ENCODE measurements at places on chromosomes 2 and 18.

DNA sequence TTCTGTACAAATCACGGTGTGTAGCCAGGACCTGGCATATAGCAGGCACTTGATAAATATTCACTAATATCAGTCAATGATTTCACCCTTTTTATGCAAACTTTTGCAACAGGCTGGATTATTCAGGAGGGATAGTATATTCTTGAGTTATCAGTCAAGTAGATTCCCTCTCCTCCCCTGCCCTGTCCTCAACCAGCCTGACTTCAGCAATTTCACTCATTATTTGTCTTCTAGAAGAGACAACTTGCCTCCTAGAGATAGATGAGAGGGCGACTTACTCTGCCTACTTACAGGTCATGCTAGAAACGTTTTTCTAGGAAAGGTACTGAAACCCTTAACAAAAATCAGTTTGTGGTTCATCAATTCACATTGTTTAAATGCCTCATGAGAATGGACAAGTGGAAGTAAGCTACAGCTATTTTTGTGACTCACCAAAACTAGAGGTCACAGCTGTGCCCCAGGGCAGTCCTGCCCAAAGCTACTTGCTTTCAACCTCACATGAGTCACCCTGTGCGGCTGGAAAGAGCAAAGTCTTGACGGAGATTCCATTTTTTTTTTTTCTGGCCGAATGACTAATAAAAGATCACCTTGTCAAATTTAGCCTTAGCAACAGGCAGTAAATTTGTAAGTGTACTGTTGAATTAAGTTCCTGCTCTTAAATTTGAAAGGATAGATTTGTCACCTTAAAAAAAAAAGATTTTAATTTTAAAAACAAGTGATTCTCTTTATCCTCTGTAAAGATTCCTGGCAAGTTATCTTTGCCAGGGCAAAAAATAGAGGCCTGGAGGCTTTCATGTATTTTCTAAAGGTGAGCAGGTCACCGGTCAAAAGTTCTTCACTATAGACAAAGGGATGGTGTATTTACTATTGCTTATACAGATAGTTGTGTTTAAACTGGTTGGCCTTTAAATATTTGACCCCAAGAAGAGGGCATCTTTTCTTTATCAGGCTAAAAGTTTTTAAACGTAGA lies 109.0 kb upstream of the SLC35G4 start:
- peak; percentile 98 for DNase-seq

DNA sequence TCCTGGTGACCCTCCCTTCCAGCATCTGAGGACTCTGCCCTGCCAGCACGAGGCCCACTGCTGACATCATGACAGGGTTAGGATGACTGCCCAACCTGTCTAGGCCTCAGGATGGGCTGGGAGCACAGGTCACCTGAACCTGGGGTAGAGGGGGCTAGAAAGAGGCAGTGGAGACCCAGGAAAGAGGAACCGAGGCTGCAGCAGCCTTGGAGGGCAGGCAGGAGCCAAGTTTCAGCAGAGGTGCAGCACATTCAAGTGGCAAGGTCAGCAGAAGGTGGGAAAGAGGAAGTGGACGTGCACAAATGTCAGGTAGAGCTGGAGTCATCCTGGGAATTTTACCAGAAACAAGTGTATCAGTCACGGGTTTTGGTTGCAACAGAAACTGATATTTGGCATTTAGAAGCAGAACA lies 13.6 kb upstream of the RAB10 start:
- DNase-seq: no peak

DNA sequence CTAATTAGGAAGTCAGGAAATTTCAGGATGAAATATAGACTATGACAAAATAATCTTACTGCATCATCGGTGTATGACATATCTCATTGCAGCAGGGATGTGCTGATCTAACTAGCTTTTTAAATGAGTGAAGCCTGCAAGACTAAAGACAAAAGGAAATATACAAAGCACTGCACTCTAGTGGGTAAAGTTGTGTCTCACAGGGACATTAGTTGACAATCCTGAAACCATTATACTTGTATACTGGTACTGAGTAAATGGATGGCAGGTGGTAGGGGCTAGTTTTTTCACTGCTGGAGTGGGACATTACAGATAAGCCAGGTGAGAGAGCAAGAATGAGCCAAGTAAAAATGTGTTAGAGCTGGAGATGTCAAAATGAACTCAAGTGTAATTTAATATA lies 317.5 kb upstream of the RAB6C start:
- no peak for DNase-seq

GRCh38 chr2:18684206-18685038 lies 95.1 kb upstream of the NT5C1B start:
- no peak for DNase-seq

DNA sequence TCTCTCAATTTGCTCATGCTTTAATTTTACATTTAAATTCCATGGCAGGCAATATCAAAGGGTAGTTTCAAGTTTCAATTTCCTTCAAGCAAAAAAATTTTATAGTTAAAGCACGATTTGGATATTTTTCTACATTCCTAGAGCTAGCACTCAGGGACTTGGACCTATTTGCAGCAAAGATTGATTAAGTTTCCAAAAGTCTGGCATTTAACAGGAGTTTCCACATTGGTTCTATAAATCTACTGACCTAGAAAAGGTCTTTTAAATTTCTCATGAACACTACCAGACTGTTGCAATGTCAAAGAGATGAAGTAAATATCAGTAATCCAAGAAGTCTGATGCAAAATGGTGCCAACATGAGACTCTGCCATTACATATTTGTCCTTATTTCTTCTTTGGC lies 253.7 kb upstream of the LINC00305 start:
- DNase-seq: no peak
